ENCODE measurements at places on chromosomes 7 and 10.

DNA sequence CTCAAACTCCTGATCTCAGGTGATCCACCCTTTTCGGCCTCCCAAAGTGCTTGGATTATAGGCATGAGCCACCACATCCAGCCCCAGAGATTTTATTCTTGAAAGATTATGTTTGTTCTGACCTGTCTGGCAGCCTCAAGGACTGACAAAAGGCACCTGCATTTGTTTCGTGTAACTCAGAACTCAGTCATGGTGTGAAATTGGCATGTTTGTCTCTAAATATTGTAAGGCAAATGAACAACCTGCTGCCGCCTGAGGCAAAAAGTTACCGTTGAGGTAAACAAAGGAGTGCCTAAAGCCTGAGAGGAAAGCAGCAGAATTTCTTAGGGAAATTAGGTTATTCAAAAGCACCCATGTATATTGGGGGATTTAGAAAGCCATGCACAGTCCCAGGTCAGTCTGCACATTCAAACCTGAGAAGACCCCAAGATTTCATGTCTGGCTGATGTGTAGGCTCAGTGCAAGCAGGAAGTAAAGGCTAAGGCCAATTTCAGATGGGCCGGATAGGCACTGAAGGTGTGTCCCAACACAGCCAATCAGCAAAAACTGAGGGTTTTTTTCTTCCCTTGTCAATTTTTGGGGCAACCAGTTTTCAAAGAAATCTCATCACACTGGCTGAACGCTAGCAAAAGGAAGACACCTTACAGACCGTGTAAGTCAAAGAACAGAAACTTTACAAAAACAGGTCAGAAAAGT is 33.3 kb upstream of the HHEX start:
- no peak for DNase-seq
- H3K27me3 ChIP-seq, result no peaks in the 10 kb centered on the region
- H3K4me1 ChIP-seq, result no peaks in the 10 kb centered on the region

DNA sequence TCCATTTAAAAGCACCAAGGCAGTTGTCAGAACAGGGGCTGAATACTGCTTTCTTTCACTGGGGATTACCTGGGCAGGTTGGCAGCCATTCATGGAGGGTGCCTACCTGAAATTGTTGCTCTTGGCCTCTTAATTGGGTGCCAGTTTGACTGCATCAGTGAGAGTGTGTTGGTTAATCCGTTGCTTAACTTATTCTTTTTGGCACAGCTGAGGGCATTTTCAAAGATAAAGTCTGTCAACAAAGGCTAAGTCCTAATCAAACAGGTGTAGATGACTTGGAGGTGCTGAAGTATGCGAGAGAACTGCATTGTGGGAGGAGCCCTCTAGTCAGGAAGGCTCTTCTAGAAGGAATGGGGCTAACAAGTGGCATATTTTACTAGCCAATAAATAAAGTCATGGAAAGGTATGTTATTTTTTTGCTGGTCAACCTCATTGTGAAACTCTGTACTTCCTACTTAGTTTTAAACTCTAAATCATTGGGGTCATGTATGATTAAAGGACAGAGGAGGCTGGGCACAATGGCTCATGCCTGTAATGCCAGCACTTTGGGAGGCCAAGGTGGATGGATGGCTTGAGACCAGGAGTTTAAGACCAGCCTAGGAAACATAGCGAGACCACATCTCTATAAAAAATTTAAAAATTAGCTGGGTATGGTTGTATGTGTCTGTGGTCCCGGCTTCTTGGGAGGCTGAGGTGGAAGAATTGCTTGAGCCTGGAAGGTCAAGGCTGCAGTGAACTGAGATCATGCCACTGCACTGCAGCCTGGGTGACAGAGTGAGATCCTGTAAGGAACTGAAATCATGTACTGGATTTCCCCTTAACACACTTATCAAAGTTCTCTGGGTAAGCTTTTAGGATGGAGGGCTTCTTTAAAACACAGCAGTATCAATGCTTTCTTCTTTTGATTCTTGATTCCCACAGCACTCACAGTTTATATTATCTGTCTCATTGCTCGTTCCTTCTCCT is 134.1 kb downstream of the LRMDA start:
- no peak overlapping the region for H3K4me3 ChIP-seq
- no peaks in the 10 kb centered on the region for H3K36me3 ChIP-seq
- no peak for DNase-seq

- no peaks in the 10 kb centered on the region for H3K36me3 ChIP-seq
- no peaks in the 10 kb centered on the region for H3K27me3 ChIP-seq
- H3K27ac ChIP-seq, result no peak overlapping the region
- H3K4me3 ChIP-seq, result no peak overlapping the region
- DNase-seq, result peak; percentile 85
Observed at GRCh38 chr7:39580149-39580874, 14.1 kb downstream of the YAE1 start.

DNA sequence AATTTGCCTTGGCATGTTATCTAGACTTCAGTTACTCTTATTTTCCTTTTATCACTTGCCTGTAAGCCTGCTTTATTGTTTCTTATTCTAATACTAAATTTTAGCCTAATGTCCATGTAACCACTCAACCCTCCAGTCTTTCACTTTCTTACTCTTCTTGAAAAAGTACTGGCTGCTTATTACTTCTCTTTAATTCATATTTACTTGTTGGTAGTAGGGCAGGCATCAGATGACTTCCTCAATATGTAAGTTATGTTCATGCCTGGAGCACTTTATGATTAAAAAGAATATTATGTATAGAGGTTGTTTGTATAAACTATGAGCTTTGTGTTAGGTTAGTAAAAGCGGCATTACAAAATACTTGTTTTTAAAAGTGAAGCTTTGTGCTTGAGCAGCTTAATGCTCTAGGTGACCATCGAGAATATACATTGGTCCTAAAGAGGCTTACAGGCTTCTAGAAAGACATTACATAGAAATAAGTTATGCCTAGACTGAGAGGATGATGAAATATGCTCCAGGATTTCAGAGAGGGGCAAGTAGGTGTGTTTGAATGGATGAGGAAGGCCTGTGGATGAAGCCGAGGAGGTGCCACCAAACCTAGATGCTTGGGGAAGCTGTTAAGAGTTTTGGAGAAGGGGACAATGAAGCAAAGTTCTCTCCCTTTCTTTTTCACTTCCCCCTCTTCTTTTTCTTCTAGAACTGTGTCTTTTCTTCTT is 207.1 kb upstream of the HDAC9 start:
- DNase-seq, result no peak
- no peaks in the 10 kb centered on the region for H3K27me3 ChIP-seq
- no peaks in the 10 kb centered on the region for H3K36me3 ChIP-seq
- no peak overlapping the region for H3K4me3 ChIP-seq

- no peaks in the 10 kb centered on the region for H3K36me3 ChIP-seq
- H3K27ac ChIP-seq, result peak overlapping the region; percentile 62
- DNase-seq, result peak; percentile 60
- peaks cover 10% of the 10 kb centered on the region for H3K4me1 ChIP-seq
- no peaks in the 10 kb centered on the region for H3K27me3 ChIP-seq
- peak overlapping the region; percentile 67 for H3K4me3 ChIP-seq
Observed at GRCh38 chr7:100693312-100694097, 545 bp downstream of the GIGYF1 start.

- no peak overlapping the region for H3K4me3 ChIP-seq
- H3K27me3 ChIP-seq, result no peaks in the 10 kb centered on the region
- no peak overlapping the region for H3K27ac ChIP-seq
- DNase-seq, result no peak
- H3K4me1 ChIP-seq, result no peaks in the 10 kb centered on the region
Observed at GRCh38 chr7:96449094-96449493, 127.2 kb upstream of the SLC25A13 start.

DNA sequence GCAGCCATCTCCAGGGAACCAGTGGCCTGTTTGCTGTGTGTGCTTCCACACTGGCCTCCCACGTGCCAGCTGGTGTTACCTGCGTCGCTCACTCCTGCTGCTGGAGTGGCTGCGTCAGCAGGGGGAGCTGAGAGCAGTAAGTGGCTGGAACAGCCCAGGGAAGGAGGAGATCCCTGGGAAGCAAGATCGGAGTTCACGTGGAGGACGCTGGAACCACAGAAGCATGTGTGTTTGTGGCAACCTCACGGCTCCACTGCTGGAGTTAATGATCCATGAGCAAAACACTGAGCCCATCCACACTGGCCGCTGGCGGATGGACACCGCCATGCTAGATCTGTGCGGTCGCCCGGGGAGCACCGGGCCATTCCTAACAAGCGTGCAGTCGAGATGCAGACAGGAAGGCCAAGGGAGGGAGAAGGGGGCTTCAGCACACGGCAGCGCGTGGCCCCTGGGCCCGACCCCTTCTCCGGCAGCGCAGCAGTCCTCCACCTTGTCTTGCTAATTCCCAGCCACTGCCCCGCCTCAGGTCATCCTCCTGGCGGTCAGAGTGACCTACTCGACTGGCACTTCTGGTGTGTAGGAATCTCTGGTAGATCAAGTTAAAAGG is 68.5 kb upstream of the EEPD1 start:
- H3K36me3 ChIP-seq, result no peaks in the 10 kb centered on the region
- no peak overlapping the region for H3K4me3 ChIP-seq
- no peak overlapping the region for H3K27ac ChIP-seq
- no peaks in the 10 kb centered on the region for H3K27me3 ChIP-seq
- H3K4me1 ChIP-seq, result no peaks in the 10 kb centered on the region

DNA sequence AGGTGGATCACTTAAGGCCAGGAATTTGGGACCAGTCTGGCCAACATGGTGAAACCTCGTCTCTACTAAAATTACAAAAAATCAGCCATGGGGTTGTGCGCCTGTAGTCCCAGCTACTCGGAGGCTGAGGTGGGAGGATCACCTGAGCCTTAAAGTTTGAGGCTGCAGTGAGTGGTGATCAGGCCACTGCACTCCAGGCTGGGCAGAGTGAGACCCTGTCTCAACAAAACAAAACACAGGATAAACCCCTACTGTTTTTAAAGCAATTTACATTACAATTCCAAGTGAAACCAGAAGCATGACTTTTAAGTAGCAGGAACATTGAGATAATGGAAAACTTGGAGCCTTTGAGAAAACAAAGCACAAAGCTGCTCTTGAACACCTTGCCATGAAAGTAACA is 92.4 kb upstream of the BTBD16 start:
- peaks cover 8% of the 10 kb centered on the region for H3K4me1 ChIP-seq
- no peaks in the 10 kb centered on the region for H3K27me3 ChIP-seq
- no peak overlapping the region for H3K27ac ChIP-seq
- no peak for DNase-seq
- no peaks in the 10 kb centered on the region for H3K36me3 ChIP-seq
- H3K4me3 ChIP-seq, result no peak overlapping the region

GRCh38 chr7:47407821-47408674 is 173.9 kb downstream of the TNS3 start:
- H3K36me3 ChIP-seq, result peaks cover 44% of the 10 kb centered on the region
- peaks cover 24% of the 10 kb centered on the region for H3K4me1 ChIP-seq
- DNase-seq, result no peak

DNA sequence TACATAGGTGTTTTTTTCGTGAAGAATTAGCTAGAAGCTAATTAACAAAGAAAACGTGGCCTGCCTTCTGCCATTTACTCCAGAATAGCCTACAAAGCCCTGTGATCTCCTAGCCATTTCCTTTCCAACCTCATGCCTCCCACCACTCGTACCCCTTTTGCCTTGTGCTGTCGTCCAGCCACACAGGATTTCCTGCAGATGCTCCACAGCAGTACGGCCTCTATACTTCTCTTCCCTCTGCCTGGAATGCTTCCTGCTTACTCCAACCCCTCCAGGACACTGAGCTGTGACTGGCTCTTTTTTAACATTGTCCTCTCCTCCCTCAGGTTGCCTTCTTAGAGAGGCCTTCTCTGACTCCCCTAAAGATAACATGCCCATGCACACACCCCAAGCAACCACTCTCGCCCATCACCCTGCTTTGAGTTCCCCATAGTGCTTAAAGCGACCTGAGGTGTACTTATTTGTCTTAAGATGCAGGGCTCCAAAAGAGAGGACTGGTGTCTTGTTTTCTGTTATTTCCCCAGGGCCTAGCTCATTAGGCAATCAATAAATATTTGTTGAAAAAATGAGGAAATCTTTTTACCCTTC is 32.7 kb downstream of the STK17A start:
- H3K4me3 ChIP-seq, result no peak overlapping the region
- H3K4me1 ChIP-seq, result no peaks in the 10 kb centered on the region
- no peaks in the 10 kb centered on the region for H3K36me3 ChIP-seq
- H3K27ac ChIP-seq, result no peak overlapping the region

GRCh38 chr7:155398944-155399343 is 59.0 kb upstream of the EN2 start:
- H3K27ac ChIP-seq, result no peak overlapping the region
- no peaks in the 10 kb centered on the region for H3K4me1 ChIP-seq
- no peaks in the 10 kb centered on the region for H3K36me3 ChIP-seq
- no peaks in the 10 kb centered on the region for H3K27me3 ChIP-seq
- no peak for DNase-seq

DNA sequence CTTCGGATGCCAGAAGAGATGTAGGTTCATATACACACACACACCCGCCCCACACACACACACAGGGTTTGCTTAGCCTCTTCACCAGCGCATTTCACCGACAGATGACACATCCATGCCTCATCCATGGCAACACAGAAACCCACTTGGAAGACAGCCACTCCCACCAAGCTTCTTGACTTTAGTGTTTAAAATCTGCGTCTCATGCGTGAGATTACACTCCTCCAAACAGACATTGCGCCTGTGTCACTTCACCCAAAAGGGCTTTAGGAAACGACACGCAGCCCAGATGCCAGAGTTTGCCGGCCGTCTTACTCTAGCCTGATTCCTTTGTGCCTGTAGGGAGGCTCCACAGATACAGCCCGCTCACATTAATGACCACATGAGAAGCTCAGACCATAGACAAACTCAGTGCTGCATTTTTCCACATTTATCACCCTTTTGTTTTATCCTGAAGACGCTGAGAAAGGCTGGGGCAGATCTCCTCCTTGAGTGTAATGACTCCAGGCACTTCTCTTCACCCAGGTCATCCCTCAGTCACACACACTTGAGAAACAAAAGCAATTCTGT is 73.8 kb downstream of the DIP2C start:
- H3K36me3 ChIP-seq, result no peaks in the 10 kb centered on the region
- DNase-seq, result peak; percentile 36
- H3K4me1 ChIP-seq, result peaks cover 33% of the 10 kb centered on the region
- H3K27ac ChIP-seq, result no peak overlapping the region
- no peak overlapping the region for H3K4me3 ChIP-seq
- no peaks in the 10 kb centered on the region for H3K27me3 ChIP-seq

DNA sequence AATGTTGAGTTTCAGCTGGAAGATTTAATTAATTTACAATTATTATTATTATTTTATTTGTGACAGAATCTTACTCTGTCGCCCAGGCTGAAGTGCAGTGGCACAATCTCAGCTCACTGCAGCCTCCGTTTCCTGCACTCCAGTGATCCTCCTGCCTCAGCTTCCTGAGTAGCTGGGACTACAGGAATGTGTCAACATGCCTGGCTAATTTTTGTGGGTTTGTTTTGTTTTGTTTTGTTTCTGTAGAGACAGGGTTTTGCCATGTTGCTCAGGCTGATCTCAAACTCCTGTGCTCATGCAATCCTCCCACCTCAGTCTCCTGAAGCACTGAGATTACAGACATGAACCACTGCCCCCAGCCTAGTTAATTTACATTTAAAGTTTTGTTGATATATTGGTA is 93.8 kb upstream of the MEOX2 start:
- no peak for DNase-seq
- no peak overlapping the region for H3K27ac ChIP-seq
- no peaks in the 10 kb centered on the region for H3K36me3 ChIP-seq
- no peak overlapping the region for H3K4me3 ChIP-seq
- no peaks in the 10 kb centered on the region for H3K4me1 ChIP-seq
- no peaks in the 10 kb centered on the region for H3K27me3 ChIP-seq
